Bone marrow (tissue), 2 donors: ENCODE measurements at places on chromosomes 1 and 21.

- DNase-seq: no peak
Observed at GRCh38 chr1:9326596-9326995, 33.9 kb downstream of the SPSB1 start.

DNA sequence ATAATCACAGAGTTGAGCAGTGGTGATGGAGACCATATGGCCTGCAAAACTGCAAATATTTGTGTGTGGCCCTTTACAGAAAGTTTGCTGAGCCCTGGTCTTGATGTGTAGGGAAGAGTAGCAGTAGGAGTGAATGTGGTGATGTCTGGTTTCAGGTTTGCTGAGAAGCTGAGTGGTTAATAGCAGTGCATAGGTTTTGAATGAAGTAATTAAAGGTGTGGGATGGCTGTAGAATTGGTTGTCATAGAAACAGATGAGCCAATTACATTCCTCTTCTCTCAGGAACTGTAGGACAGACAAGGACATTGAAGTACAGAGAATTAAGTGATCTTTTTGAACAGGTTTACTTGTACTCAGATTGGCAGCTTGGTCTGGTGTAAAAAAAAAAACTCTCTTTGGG lies 37.4 kb downstream of the PRDM2 start:
- DNase-seq: no peak

- no peak for DNase-seq
Observed at GRCh38 chr1:61892977-61893376, 150.7 kb downstream of the PATJ start.

- DNase-seq: no peak
Observed at GRCh38 chr1:167602840-167603239, 27.2 kb upstream of the RCSD1 start.
